ENCODE measurements at places on chromosomes 7 and 10. TPM values are rescaled to one million over a fixed set of nuclear protein-coding genes. Genes with fewer than 3 reads are reported as not detected.

CTAGE15 gene
- 2.1 TPM for total RNA-seq

LAMB1 gene
- total RNA-seq, result not detected

TMEM273 gene
- total RNA-seq, result 4.0 TPM

SFTPA1 gene
- total RNA-seq, result not detected

MYH16 gene
- 0.11 TPM for total RNA-seq

Measured in activated naive CD4-positive, alpha-beta T cell treated with anti-CD3 and anti-CD28 coated beads, Interleukin-2, amount 50 U/mL, for 72 hours (primary cell).